GM20000 (cell line): ENCODE measurements at places on chromosomes 7 and 10.

- no peak for DNase-seq
Measured at GRCh38 chr10:23648618-23649017, 209.7 kb downstream of the OTUD1 start.

DNA sequence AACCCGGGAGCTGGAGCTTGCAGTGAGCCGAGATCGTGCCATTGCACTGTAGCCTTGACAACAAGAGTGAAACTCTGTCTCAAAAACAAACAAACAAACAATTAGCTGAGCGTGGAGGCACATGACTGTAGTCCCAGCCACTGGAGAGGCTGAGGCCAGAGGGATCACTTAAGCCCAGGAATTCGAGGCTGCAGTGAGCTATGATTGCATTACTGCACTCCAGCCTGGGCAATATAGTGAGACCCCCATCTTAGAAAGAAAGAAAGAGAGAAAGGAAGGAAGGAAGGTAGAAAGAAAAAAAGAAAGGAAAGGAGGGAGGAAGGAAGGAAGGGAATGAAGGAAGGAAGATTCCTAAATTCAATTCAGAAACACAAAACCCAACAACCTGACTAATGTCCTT lies 141.3 kb upstream of the TNRC18 start:
- no peak for DNase-seq

- DNase-seq, result no peak
Measured at GRCh38 chr7:34365011-34365410, 293.0 kb upstream of the NPSR1 start.

DNA sequence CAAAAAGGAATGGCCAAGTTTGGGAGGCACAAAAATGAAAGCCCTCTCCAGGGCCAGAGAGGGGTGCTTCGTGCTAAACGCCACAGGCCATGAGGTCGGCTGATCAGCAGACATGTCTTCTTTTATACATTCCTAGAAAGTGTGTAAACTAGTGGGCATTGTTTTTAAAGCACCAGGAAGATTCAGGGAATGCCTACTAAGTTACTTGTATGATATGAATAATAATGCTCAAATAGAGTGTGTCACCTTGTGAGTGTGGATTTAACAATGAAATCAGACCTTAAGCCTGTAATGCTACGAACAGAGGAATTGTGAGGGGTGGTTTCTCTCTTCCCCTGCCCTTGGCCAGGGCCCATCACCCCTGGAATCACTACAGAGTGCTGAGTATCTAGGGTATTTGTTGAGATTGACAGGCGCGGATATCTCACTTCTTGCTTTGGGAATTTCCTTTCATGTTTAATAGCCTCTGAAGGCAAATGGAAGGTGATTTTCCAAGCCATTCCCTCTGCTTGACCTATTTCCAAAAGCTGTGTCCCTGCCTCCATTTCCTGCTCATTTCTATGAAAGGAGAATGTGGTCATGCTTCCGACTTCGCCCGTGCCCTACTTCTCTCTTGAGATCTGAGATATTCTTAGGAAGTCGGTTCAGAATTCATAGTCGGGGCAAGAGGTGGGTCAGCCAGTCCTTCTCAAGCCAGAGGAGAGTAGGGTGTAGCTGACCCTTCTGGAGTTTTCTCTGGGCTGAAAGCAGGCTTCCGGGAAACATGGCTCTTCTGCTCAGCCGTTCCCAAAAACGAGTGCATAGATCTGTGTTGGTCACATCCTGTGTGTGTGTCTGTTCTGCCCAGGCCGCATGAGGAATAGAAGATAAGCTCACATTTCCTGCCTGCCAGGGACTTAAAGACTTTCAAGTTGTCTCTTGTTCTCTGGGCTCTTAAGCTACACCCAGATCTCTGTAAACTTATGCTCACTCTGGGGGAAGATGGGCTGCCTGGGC lies 167.8 kb upstream of the ITGB1 start:
- no peak for DNase-seq

- DNase-seq, result peak; percentile 54
Measured at GRCh38 chr10:22437620-22438588, 92.6 kb downstream of the SPAG6 start.

DNA sequence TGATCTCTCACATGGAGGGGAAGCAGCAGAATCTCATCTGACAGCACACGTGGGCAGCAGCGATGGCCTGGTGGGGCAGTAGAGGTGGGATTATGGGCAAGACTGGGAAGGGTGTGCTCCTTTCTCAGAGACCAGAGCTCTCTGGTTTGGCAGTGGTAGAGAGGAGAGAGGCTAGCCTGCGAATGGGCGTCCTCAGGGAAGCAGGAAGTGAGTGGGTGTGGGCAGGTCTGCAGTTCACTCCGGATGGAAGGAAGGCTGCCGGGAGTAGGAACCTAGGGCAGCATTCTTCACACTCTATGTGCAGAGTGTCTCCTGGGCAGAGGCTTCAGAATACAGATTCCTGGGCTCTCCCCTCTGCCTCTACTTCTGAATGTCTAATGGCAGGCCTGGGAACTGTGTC lies 162.8 kb upstream of the BMPER start:
- DNase-seq, result no peak

DNA sequence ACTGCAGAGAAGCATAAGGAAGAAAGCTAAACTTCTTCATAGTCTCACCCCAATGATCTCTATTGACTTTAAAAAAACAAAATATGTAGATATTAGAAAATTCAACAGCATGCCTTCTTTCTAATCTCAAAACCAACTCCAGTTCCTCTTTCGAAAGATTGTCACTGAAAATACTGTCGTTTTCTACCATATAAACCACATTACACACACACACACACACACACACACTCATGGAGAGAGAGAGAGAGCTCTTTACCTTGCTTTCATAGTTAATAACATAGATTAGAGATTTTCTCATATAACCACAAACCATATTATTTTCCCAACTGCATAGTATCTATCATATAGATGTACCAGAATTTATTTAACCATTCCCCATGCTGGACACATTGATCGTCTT lies 296.2 kb upstream of the MGMT start:
- DNase-seq, result no peak

DNA sequence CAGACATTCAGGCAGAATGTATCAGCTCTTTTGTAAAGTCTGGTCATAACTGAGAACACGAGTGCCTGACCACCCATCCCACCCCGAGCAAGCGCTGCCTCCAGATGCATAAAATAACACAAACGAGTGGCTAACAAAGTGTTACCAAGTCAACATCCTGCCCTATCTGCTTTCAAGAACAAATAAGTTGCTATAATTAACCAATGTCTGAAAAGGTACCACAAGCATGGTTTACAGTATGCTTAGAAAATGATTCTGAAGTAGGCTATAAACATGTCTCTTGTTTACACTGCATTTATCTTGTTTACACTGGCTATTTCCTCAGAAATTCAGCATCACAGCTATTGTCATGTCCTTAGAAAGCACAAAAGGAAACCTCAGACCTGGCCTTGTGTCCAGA lies 49.5 kb downstream of the PIK3AP1 start:
- DNase-seq, result no peak

GRCh38 chr10:96407560-96408069 lies 48.8 kb upstream of the OPALIN start:
- DNase-seq, result no peak

GRCh38 chr10:85641479-85642009 lies 725.1 kb downstream of the GRID1 start:
- DNase-seq, result no peak

DNA sequence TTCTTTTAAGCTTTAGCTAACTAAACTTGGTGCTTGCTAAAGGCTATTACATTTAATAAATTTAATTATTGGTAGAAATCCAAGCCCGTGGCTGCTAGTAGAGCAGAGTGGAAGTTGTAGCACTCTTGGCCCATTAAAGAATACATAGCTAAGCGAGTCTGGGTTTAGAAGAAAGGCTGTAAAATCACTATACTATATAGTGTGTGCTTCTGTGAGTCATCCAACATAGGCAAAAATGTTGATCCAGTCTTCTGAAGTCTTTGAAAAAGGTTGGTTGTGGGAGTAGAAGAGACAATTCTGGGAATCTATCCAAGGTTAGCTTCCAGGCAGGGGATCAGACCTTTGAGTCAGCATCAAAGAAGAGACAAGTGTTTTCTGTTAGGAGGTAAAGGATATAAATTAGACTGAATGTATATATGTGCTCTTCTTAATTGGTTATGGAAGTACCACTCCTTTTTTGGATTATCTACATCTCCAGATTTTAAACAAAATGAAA lies 664.2 kb downstream of the NXPH1 start:
- DNase-seq, result no peak

DNA sequence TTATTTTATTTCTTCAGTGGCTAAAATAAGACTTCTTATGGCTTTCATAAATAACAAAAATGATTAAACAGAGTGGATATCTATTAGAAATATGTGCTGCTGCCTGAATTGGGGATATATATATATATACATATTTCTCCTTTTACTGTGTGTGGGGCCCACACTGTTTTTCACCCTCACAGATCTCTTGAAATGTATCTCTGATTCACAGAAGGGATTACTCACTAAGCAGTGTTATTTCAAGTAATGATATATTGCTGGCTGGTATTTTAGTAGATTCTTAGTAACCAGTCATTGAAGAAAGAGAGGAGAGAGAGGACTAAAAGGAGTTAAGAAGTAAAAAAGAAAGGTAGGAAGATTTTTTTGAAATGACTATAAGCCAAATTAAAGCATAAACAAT lies 308.6 kb upstream of the NRP1 start:
- no peak for DNase-seq

DNA sequence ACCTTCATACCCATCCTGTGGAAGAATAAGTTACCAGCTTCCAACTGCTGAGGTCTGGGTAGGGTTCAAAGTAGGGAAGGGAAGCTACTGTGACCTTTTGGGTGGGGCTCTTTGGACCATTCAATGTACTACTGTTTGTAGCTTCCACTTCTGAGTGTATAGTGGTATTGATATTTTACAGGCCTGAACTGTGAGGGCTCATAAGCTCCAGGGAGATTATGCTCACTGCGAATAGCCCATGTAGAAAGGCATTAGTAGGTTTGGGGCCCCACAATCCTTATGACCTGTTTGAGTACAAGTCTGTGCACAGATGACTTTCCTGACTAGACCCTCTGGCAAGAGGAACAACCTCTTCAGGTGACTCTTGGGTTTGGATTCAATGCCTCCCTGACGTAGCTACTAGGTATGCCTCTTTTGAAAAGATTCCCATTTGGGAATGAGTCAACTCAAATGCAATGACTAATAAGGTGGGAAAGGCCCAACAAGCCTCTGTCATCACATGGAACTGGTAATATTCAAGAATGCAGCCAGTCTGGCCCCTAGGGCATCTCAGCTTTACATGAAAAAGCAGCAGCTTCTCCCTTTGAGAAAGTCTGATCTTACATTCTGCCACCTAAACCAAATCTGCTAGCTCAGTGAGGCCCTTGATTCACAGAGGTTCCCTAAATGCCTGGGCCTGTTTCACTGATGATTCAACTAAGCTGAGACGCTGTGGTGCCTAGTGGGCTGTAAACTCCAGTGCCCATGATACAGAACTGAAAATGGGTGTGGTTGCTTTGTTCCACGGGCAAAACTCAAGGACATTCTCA lies 79.8 kb downstream of the ABI1 start:
- DNase-seq, result no peak

DNA sequence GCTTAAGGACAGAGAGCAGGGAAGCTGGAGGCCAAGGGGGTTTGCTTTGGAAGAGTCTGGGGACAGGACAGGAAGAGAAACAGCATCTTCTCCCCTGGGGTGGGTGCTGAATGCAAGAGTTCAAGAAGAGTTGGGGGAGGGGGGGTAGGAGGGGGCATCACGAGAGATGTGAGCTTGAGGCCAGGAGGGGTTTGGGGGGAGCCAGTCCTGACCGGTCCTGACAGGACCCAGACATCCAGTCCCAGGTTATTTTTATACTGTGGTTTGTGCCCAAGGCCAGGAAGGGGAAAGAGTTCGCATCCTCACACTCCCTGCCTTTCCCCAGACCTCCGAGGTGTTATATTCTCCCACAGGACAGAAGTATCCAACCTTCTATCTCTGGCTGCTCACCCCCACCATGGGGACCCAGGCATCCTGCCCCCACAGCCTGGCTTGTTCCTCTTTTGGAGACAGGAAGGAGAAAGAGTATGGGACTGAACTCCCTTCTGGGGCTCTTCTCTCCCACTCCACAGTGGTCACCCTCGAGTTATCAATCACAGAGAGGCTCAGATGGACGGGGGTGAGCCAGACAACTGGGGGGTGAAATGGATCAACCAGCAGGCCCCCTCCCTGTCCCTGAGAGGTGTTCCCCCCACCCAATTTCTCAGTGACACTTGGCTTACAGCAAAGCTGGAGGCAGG lies 2.8 kb downstream of the TSC22D4 start:
- no peak for DNase-seq

GRCh38 chr7:151808400-151809145 lies 68.3 kb downstream of the PRKAG2 start:
- DNase-seq, result no peak

DNA sequence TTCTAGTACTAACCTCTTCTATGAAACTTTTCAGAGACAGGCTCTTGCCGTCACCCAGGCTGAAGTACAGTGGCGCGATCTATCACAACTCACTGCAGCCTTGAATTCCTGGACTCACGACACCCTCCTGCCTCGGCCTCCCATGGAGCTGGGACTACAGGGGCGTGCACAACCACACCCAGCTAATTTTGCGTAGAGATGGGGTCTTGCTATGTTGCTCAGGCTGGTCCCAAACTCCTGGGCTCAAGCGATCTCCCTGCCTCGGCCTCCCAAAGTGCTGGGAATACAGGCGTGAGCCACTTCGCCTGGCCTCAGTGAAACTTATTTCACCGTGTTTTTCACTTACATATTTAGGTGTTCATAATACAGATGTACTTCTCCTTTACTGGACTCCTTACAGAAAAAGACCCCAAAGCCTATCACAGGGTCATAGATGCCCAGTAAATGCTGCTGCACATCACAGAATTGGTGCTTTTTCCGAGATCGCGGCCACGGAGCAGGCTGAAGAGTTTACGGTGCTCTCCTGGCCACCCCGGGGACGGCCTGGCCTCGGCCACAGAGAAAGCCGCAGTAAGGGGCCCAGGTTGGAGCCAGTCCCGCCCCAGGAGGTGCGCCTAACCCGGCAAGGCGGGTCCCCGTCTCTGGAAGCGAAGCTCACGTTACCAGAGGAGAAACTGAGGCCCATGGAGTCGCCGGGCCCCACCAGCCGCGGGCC lies 595 bp downstream of the TBL2 start:
- DNase-seq, result no peak

DNA sequence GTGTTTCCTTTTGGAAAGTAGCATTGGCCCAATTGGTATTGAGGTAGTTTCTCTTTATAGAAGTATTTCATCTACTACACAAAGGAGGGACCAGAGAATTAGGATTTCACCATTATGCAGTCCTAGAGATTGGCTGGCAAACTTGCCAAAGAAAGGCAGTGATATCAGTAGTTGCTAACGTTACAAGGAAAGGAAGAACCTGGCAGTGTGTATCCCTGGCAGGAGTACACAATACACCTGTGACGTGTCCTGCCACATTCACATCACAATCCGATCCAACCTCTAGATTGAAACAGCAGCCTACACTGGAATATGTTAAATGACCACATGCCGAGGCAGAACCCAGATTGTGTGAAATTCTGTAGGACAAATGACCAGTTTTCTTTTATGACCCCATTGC lies 81.7 kb downstream of the CACNB2 start:
- no peak for DNase-seq

- DNase-seq, result no peak
Measured at GRCh38 chr10:101672536-101672935, 22.4 kb downstream of the FBXW4 start.

DNA sequence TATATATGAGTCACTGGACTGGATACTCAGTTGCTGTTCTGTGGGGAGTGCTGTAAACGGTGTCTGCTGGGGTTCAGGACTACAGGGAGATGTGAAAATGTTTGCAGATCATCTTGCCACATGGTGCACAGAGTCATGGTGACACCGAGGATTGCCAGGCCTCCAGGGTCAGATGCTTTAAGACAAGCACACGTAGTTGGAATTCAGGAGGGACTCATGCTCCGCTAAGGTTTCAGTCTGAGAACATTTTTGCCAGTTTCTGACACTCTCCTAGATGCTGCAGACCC lies 211.3 kb downstream of the CXCL12 start:
- DNase-seq, result no peak

- no peak for DNase-seq
Measured at GRCh38 chr10:78196964-78197363, 163.3 kb downstream of the RPS24 start.
